Calu3 (cell line): ENCODE measurements at places on chromosomes 7 and 10. TPM values are rescaled to one million over a fixed set of nuclear protein-coding genes. Genes with fewer than 3 reads are reported as not detected.

GRCh38 chr7:41420421-41420820 is 282.5 kb downstream of the INHBA start:
- no peaks in the 10 kb centered on the region for H3K36me3 ChIP-seq
- no peak overlapping the region for H3K4me3 ChIP-seq
- no peak for DNase-seq
- H3K27me3 ChIP-seq: no peaks in the 10 kb centered on the region
- no peak overlapping the region for H3K27ac ChIP-seq
- no peaks in the 10 kb centered on the region for H3K4me1 ChIP-seq

DNA sequence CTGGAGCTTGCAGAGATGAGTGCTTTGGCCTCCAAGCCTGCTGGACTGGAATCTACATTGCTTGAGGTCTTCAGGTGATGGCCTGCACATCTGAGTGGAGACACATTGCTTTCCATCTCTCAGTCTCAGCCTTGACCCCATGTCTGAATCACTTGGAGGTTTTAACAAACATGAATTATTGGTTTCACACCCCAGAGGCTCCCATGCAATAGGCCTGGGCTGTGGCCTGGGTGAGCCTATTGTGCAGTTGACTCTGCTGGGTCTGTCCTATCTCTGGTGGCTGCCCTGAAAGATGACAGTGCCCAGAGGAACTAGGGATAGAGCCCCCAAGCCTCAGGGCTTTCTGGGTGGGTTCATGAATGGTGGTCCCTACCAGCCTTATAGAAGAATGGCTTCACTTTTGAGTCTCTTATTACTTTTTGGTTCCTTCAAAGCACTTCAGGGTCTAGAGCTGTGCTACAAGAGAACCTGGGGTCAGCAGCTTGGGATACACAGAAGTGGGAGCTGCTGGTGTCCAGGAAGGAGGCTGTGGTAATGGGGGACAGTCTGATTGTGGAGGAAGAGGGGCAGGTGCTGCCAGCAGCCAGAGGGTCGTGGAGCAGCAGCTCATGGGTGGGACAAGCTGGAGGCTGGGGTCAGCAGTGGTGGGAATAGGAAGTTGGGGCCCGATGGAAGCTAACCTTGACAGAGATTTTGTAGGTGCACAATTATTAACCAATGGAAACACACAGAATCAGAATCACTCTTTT is 5.5 kb downstream of the RAMP3 start:
- H3K27ac ChIP-seq: no peak overlapping the region
- no peaks in the 10 kb centered on the region for H3K4me1 ChIP-seq
- H3K4me3 ChIP-seq: no peak overlapping the region
- no peaks in the 10 kb centered on the region for H3K36me3 ChIP-seq
- peaks cover 81% of the 10 kb centered on the region for H3K27me3 ChIP-seq

- H3K4me3 ChIP-seq: no peak overlapping the region
- no peaks in the 10 kb centered on the region for H3K27me3 ChIP-seq
- DNase-seq: no peak
- no peak overlapping the region for H3K27ac ChIP-seq
These were observed 284.5 kb upstream of the KLF6 start for GRCh38 chr10:4069491-4069890.

DNA sequence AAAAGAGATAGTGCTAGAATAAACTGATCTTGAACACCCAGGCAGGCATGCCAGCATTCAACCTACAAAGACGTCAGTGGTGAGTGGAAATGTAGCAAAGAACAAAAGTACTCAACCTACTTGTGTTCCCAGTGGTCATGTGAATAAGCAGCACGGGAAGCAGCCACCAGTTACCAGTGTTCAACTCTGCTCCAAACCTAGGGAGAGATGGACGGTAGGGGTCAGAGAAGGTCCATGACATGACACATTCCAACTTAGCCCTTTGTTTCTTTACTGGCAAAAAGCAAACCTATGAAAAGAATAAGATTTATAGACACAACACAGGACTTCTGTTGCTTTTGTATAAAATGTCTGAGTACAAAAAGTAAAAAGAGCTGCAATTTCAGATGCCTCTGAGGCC is 511.4 kb downstream of the XPNPEP1 start:
- DNase-seq: no peak
- no peak overlapping the region for H3K4me3 ChIP-seq
- no peaks in the 10 kb centered on the region for H3K27me3 ChIP-seq
- H3K4me1 ChIP-seq: no peaks in the 10 kb centered on the region
- H3K36me3 ChIP-seq: no peaks in the 10 kb centered on the region
- no peak overlapping the region for H3K27ac ChIP-seq

GRCh38 chr7:48009954-48010353 is 19.0 kb downstream of the SUN3 start:
- no peaks in the 10 kb centered on the region for H3K36me3 ChIP-seq
- H3K4me3 ChIP-seq: no peak overlapping the region
- peaks cover 12% of the 10 kb centered on the region for H3K4me1 ChIP-seq
- no peak overlapping the region for H3K27ac ChIP-seq
- H3K27me3 ChIP-seq: no peaks in the 10 kb centered on the region
- no peak for DNase-seq

- H3K4me3 ChIP-seq: no peak overlapping the region
- no peak overlapping the region for H3K27ac ChIP-seq
- DNase-seq: no peak
- peaks cover 66% of the 10 kb centered on the region for H3K27me3 ChIP-seq
These were observed 216.3 kb downstream of the LRMDA start for GRCh38 chr10:75647675-75648074.

GRCh38 chr7:110839866-110840265 is 251.1 kb upstream of the LRRN3 start:
- H3K27ac ChIP-seq: no peak overlapping the region
- H3K4me3 ChIP-seq: no peak overlapping the region
- DNase-seq: peak; percentile 2
- no peaks in the 10 kb centered on the region for H3K36me3 ChIP-seq
- peaks cover 16% of the 10 kb centered on the region for H3K4me1 ChIP-seq

DNA sequence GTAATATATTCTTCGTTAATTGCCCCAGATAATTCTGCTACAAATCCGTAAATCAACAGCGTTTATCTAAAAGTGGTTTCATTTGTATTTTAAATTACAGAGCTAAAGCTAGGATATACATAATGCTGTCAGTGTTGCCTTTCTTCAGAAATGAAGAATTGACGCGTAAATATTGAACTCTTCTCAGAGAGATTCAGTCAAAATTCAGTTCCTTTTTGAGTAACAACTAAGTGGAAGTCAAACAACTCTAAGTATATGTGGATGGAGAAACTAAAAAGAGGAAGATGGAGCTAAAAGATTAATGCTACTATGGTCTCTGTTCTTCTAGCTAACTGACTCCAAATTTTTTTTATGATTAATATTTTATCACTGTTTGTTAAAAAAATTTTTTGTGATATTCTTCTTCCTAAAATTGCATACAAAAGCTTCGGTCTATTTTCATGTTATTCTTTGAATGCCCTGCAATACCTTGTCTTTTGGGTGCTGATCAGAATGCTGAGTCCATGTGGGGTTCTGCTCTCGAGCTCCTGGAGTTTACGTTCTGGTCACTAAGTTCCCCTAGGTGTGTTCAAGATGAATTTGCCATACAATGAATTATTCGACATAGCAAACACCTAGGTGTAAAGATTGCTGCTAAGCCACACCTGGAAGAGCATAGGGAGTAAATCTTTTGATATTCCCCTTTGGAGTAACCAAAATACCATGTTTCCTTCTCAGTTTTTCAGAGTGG is 20.7 kb downstream of the MDFIC start:
- no peaks in the 10 kb centered on the region for H3K27me3 ChIP-seq
- H3K36me3 ChIP-seq: no peaks in the 10 kb centered on the region
- no peak overlapping the region for H3K4me3 ChIP-seq

DNA sequence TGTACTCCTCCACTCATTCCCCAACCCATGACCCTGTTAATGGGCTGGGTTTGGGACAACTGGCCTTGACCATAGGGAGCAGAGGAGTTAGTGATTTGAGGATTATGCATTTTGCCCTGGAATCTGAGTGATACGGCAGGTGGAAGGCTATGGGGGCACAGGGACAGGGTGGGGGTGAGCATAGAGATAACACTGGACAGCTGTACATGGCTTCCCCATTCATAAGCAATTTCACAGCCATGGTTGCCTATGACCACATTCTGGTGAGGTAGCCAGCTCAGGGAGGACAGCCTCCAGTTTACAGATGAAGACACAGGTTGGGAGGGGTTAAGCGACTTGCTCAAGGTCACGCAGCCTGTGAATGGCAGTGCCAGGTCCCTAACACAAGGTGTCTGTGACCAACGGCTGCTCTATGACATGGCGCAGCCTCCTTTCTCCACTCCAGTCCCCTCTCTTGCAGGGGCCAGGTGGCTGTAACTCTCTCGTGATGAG is 319.5 kb downstream of the PLXNA4 start:
- peaks cover 15% of the 10 kb centered on the region for H3K4me1 ChIP-seq
- no peak overlapping the region for H3K4me3 ChIP-seq
- DNase-seq: no peak
- peaks cover 30% of the 10 kb centered on the region for H3K27me3 ChIP-seq
- H3K36me3 ChIP-seq: no peaks in the 10 kb centered on the region
- H3K27ac ChIP-seq: no peak overlapping the region

GRCh38 chr10:4515721-4516120 is 310.3 kb upstream of the AKR1E2 start:
- no peak overlapping the region for H3K27ac ChIP-seq
- no peak overlapping the region for H3K4me3 ChIP-seq
- no peak for DNase-seq
- peaks cover 40% of the 10 kb centered on the region for H3K4me1 ChIP-seq
- H3K36me3 ChIP-seq: no peaks in the 10 kb centered on the region

DNA sequence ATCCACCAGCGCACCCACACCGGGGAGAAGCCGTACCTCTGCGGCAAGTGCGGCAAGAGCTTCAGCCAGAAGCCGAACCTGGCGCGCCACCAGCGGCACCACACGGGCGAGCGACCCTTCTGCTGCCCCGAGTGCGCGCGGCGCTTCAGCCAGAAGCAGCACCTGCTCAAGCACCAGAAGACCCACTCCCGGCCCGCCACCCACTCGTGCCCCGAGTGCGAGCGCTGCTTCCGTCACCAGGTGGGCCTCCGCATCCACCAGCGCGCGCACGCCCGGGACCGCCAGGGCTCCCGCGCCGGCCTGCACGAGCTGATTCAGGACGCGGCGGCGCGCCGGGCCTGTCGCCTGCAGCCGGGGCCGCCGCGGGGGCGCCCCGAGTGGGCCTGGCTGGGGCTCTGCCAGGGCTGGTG is 17.7 kb downstream of the ZNF775 start:
- H3K4me1 ChIP-seq: peaks cover 13% of the 10 kb centered on the region
- no peak for DNase-seq
- H3K27me3 ChIP-seq: no peaks in the 10 kb centered on the region
- H3K27ac ChIP-seq: no peak overlapping the region

GRCh38 chr7:20153567-20153966 is 63.6 kb downstream of the MACC1 start:
- no peak for DNase-seq
- H3K36me3 ChIP-seq: peaks cover 76% of the 10 kb centered on the region
- H3K27ac ChIP-seq: no peak overlapping the region
- H3K4me3 ChIP-seq: no peak overlapping the region

GRCh38 chr7:11373546-11374142 is 400.0 kb downstream of the PHF14 start:
- no peaks in the 10 kb centered on the region for H3K36me3 ChIP-seq
- no peak for DNase-seq
- H3K4me1 ChIP-seq: peaks cover 9% of the 10 kb centered on the region
- H3K27ac ChIP-seq: no peak overlapping the region

GRCh38 chr10:34006471-34006870 is 672.0 kb upstream of the NRP1 start:
- H3K27ac ChIP-seq: no peak overlapping the region
- no peaks in the 10 kb centered on the region for H3K27me3 ChIP-seq
- H3K4me1 ChIP-seq: no peaks in the 10 kb centered on the region
- DNase-seq: no peak
- H3K36me3 ChIP-seq: no peaks in the 10 kb centered on the region

DNA sequence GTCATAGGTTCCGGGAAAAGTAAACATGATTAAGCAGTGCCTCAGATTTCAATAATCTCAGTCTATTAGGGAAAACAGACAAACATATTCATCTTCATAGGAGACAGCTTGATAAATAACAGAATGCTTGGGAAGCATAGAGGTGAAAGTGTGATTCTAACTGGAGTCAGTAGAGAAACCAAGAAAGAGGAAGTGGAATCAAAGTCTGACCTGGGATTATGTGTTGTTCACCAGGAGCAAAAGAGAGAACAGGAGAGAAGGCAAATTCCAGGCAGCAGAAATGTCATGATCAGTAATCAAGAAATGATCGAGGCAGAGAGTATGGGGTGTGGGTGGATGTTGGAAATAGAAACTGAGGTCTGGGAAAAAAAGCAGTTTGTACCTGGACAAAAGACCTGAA is 43.7 kb downstream of the DGKB start:
- DNase-seq: no peak
- H3K4me3 ChIP-seq: no peak overlapping the region
- no peaks in the 10 kb centered on the region for H3K36me3 ChIP-seq
- no peaks in the 10 kb centered on the region for H3K4me1 ChIP-seq

DNA sequence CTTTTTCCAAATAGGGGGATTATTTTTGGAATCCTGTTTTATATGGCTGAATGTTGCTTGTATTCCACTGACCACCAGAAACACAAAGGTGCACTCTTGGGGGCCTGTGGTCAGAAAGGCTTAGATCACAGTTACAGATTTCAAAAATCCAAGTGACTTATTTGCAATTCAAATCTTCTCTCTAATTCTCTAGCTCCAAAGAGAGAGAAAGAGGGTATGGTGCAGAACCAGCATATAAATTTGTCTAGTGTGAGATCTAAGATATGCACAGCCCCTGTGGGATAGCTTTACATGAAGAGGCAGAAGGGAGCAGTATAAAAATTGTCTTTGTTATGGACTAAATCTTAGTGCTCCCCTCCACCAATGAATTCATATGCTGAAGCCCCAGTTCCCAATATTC is 1121.7 kb upstream of the CELF2 start:
- H3K27me3 ChIP-seq: no peaks in the 10 kb centered on the region
- no peak for DNase-seq
- no peak overlapping the region for H3K27ac ChIP-seq
- H3K36me3 ChIP-seq: no peaks in the 10 kb centered on the region
- no peaks in the 10 kb centered on the region for H3K4me1 ChIP-seq

- DNase-seq: no peak
- peaks cover 25% of the 10 kb centered on the region for H3K4me1 ChIP-seq
- H3K36me3 ChIP-seq: peaks cover 10% of the 10 kb centered on the region
- H3K27me3 ChIP-seq: no peaks in the 10 kb centered on the region
- peak overlapping the region; percentile 16 for H3K4me3 ChIP-seq
These were observed 51.5 kb downstream of the VAX1 start for GRCh38 chr10:117086546-117086945.

SSMEM1 gene
- not detected in 2 replicates for total RNA-seq

HOXA6 gene
- total RNA-seq: 11.4 and 12.4 TPM in 2 replicates

PNLIPRP2 gene
- not detected in 2 replicates for total RNA-seq

PTF1A gene
- total RNA-seq: not detected in 2 replicates

LIPN gene
- total RNA-seq: not detected in 2 replicates

MINPP1 gene
- 12.6 and 13.9 TPM in 2 replicates for total RNA-seq

MKI67 gene
- total RNA-seq: 72.8 and 87.8 TPM in 2 replicates

PAPOLB gene
- total RNA-seq: 0.07 TPM in 1 of 2 replicates, not detected in the other
